ENCODE measurements at places on chromosomes 5 and 9. TPM values are rescaled to one million over a fixed set of nuclear protein-coding genes. Genes with fewer than 3 reads are reported as not detected.

Gene ANKRD18A
- total RNA-seq = 4.3 TPM

Gene STC2
- total RNA-seq = 25.7 TPM

Gene USP20
- total RNA-seq = 37.8 TPM

Gene PRLR
- 6.7 TPM for total RNA-seq

Gene HTR1A
- 0.90 TPM for total RNA-seq

Gene FGF10
- total RNA-seq = 1.5 TPM

Gene GLRA1
- 0.39 TPM for total RNA-seq

Gene NAIF1
- total RNA-seq = 6.7 TPM

Gene SH2D3C
- 1.6 TPM for total RNA-seq

DNA sequence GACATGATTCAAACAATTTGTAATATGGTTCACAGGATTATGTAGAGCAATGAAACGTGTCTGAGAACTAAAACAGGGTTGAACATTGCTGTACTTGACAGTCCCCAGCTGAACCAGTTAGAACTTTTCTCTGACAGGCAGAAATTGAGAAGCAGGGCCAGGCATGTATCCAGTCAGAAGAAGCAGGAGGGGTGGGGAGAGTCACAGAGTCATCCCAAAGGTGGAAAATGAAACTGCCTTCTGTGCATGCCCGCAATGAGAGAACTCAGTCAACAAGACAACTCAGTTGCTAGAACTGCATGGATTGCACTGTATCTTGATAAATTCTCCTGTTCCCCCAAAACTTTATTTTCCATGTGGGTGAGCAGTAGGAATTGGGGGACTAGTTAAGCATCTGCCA lies 72.9 kb upstream of the PRLR start:
- H3K4me3 ChIP-seq = no peak overlapping the region
- DNase-seq = no peak
- H3K27me3 ChIP-seq = no peaks in the 10 kb centered on the region
- H3K27ac ChIP-seq = no peak overlapping the region
- H3K36me3 ChIP-seq = no peaks in the 10 kb centered on the region
- peaks cover 19% of the 10 kb centered on the region for H3K4me1 ChIP-seq

DNA sequence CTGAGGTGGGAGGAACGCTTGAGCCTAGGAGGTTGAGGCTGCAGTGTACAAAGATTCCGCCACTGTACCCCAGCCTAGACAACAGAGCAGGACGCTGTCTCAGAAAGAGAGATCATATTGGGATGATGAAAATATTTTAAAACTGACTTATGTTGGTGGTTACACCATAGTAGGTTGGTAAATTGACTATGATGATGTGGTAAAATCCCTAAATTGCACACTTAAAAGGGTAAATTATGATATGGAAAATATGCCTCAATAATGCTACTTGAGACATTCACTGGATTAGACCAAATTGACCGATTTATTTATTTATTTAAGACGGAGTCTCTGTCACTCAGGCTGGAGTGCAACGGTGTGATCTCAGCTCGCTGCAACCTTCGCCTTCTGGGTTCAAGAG lies 21.9 kb upstream of the TOR1B start:
- no peak overlapping the region for H3K27ac ChIP-seq
- no peak for DNase-seq
- H3K27me3 ChIP-seq = peaks cover 11% of the 10 kb centered on the region
- peaks cover 21% of the 10 kb centered on the region for H3K4me1 ChIP-seq

DNA sequence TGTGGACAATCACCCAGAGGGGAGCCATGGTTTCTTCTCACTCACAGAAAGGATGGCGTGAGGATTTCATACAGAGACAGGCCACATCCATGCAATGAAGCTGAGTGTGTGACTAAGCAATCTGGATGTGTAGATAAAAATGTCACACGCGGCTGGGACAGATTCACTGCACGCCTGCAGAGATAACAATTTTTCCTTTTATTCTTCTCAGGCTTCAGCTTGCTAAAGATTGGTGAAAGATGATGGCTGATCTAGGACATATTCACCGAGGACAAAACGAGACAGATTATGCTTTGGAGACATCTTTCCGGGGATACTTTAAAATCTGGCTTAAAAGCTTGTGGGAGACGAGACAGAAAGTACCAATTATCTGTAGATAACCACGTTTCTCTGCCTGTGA lies 313.9 kb upstream of the TRPC7 start:
- H3K4me3 ChIP-seq = no peak overlapping the region
- H3K27me3 ChIP-seq = no peaks in the 10 kb centered on the region
- H3K27ac ChIP-seq = no peak overlapping the region
- DNase-seq = no peak
- H3K36me3 ChIP-seq = no peaks in the 10 kb centered on the region

- no peak for DNase-seq
- no peaks in the 10 kb centered on the region for H3K27me3 ChIP-seq
- peak overlapping the region; percentile 84 for H3K4me3 ChIP-seq
- peak overlapping the region; percentile 91 for H3K27ac ChIP-seq
These were observed 212.0 kb downstream of the DEPDC1B start for GRCh38 chr5:60487885-60488442.

GRCh38 chr9:110443146-110443865 lies 105.6 kb upstream of the TXNDC8 start:
- no peak overlapping the region for H3K27ac ChIP-seq
- H3K27me3 ChIP-seq = no peaks in the 10 kb centered on the region
- DNase-seq = no peak
- no peak overlapping the region for H3K4me3 ChIP-seq
- no peaks in the 10 kb centered on the region for H3K4me1 ChIP-seq

DNA sequence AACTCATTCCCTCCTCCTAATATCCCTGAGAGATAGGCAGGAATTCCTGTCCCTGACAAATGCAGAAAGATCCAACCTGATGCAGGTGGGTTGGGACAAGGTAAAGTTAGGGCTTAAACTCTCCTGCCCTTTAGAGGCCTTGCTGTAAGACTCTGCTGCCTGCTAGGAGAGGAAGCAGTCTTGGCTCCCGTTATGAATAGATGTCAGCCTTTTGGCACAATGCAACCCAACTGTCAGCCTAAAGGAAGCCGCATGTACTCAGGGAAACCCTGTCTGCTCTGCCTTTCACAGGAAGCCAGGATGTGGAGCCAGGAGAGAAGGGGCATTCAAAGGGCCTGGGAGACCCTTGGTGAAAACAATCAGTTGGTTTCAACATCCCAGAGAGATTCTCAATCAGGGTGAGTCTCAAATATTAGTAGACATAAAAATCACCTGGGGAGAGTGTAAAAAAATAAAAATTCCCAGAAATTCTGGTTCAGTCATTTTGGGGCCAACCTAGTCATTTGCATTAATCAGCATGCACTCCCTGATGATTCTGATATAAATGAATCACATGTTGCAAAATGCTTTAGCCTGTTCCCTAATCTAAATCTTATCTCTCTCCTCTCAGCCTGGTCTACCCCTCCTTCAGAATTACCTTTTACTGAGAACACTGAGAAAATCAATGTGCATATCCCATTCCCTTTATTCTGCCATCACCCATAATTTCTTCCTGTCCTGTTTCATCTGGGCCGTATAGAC lies 136.2 kb upstream of the TRIM32 start:
- H3K36me3 ChIP-seq = no peaks in the 10 kb centered on the region
- no peak overlapping the region for H3K27ac ChIP-seq
- peaks cover 15% of the 10 kb centered on the region for H3K4me1 ChIP-seq
- no peak overlapping the region for H3K4me3 ChIP-seq

GRCh38 chr5:135012951-135013391 lies 21.1 kb downstream of the PITX1 start:
- no peaks in the 10 kb centered on the region for H3K4me1 ChIP-seq
- H3K27ac ChIP-seq = no peak overlapping the region
- H3K36me3 ChIP-seq = no peaks in the 10 kb centered on the region
- no peak overlapping the region for H3K4me3 ChIP-seq
- no peak for DNase-seq

DNA sequence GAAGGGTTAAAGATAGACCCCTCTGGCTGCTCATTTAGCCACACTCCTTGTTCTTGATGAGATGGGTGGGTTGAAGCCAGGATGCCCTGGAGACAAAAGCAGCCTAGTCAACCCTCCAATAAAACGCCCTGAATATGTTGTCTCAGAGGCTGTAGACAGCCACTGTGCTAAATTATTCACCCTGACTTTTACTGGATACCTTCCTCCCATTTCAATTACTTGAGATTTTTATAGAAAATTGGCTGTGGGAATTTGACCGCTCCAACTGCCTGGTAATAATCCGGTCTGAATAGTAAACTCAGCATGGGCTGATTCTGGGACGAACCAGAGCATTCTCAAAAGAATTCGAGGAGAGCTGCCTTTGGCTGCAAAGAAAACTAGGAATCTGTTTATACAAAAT lies 104.2 kb downstream of the SNX18 start:
- H3K4me1 ChIP-seq = peaks cover 5% of the 10 kb centered on the region
- H3K4me3 ChIP-seq = no peak overlapping the region
- no peak overlapping the region for H3K27ac ChIP-seq
- no peaks in the 10 kb centered on the region for H3K36me3 ChIP-seq
- no peak for DNase-seq
- no peaks in the 10 kb centered on the region for H3K27me3 ChIP-seq

- no peaks in the 10 kb centered on the region for H3K36me3 ChIP-seq
- no peak overlapping the region for H3K4me3 ChIP-seq
- no peaks in the 10 kb centered on the region for H3K4me1 ChIP-seq
- no peaks in the 10 kb centered on the region for H3K27me3 ChIP-seq
These were observed 119.6 kb downstream of the PRDM9 start for GRCh38 chr5:23626961-23627360.

DNA sequence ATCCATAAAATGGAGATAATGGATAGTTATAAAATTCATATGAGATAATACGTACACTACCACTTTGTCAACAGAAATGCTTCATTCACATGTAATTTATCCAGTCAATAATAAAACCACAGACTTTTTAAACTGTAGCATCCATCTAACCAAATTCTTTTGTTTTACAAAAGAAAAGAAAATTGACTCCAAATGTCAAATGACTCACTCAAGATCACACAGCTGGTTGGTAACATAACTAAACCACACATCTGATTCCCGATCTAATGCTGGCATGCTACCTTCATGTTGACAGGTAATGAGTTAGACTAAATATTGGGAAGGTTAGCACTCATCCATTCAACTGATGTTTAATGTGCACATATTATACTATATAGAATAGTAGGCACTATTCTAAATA lies 4.9 kb downstream of the FRMD3 start:
- peaks cover 4% of the 10 kb centered on the region for H3K4me1 ChIP-seq
- peaks cover 51% of the 10 kb centered on the region for H3K27me3 ChIP-seq
- DNase-seq = no peak
- no peak overlapping the region for H3K27ac ChIP-seq

DNA sequence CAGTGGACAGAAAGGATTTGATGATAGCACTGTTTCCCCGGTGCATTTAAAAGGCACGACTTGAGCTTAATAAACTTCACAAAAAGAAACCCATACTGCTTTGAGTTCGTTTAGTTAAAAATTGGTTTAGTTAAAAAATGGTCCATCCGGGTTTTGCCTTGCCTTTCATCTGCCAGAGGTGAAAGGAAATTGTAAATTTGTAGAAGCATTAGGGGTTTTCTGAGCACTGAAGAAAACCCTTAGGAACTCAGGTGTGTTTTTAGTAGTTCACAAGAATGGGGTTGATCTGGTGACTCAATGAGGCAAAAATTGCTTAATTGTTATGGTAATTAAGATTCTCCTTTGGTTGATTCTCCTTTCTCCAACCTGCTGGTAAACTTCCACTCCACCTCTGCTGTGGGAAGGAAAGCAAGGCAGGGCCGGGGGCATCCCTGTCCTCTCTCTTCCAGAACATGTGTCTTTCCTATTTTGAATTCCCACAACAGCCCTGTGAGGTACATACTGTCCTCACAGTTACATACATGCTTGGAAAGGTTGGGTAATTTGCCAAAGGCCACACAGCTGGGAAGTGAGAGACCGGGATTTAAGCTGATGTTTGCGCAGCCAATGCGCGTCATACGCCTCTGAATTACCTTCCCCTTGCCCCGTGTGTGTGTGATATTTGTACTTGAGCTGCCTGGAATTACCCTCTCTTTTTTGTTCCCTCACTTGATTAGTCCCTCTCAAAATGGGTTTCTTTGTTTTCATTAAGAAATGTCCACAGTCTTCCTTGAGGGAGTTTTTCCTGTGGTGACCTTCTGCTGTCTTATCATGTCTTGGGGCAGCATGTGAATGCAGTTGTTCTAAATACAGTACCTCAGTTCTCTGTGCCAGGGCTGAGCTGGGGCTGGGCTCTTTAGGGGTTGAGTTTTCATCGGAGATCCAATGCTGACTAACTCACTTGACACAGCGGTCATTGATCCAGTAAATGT lies 94.4 kb downstream of the ARHGAP26 start:
- no peaks in the 10 kb centered on the region for H3K27me3 ChIP-seq
- DNase-seq = no peak
- peaks cover 39% of the 10 kb centered on the region for H3K4me1 ChIP-seq
- peak overlapping the region; percentile 92 for H3K27ac ChIP-seq

DNA sequence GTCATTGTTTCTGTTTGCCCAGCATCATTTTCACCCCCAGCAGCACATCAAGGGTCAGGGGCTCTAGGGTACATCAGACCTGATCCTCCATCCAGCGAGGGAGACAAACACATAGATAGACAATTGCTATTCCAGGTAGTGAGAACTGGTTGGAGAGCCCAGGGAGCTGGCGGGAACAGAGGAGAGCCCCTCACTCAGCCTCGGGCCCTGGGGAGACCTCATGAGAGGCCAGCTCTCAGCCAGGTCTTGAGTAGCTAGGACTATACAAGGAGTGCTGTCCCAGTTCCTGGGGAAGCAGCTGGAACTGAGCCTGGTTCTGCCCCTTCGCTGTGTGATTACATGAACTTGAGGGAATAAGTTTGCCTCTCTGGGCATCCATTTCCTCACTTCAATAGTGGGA lies 80.3 kb downstream of the HRH2 start:
- H3K27ac ChIP-seq = no peak overlapping the region
- H3K36me3 ChIP-seq = no peaks in the 10 kb centered on the region
- no peaks in the 10 kb centered on the region for H3K4me1 ChIP-seq
- no peak overlapping the region for H3K4me3 ChIP-seq
- no peak for DNase-seq

DNA sequence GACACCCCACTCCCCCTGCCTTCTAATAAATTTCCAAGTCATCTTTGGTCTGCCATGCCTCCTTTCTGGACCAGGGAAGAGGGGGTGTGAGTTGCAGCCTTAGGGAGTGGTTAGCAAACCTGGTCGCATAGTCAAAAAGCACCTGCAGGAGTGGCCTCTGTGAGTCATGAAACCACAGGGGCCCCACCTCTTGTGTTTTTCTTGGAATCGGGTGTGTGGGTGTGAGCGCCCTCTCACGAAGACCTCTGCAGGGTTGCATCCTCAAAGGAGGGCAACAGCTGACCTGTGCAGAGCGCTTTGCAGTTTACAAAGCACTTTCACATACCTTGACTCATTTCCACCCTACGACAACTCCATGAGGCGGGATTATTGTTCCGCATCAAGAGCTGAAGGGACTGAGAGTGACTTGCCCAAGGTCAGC lies 36.8 kb upstream of the TEX48 start:
- peak overlapping the region; percentile 90 for H3K27ac ChIP-seq
- H3K27me3 ChIP-seq = peaks cover 17% of the 10 kb centered on the region
- no peak overlapping the region for H3K4me3 ChIP-seq
- H3K36me3 ChIP-seq = peaks cover 7% of the 10 kb centered on the region
- H3K4me1 ChIP-seq = peaks cover 10% of the 10 kb centered on the region
